ENCODE measurements at places on chromosomes 13 and 19.

GRCh38 chr13:105991622-105992277, 543.7 kb downstream of the EFNB2 start:
- DNase-seq = no peak
- H3K36me3 ChIP-seq = no peaks in the 10 kb centered on the region
- H3K4me1 ChIP-seq = no peaks in the 10 kb centered on the region
- H3K4me3 ChIP-seq = no peak overlapping the region
- peaks cover 2% of the 10 kb centered on the region for H3K27me3 ChIP-seq
- H3K27ac ChIP-seq = no peak overlapping the region

- H3K4me3 ChIP-seq = no peak overlapping the region
- H3K27ac ChIP-seq = peak overlapping the region; percentile 90
- H3K36me3 ChIP-seq = no peaks in the 10 kb centered on the region
- no peaks in the 10 kb centered on the region for H3K27me3 ChIP-seq
- DNase-seq = no peak
Measured at GRCh38 chr13:44268980-44269379, 104.6 kb upstream of the SERP2 start.

DNA sequence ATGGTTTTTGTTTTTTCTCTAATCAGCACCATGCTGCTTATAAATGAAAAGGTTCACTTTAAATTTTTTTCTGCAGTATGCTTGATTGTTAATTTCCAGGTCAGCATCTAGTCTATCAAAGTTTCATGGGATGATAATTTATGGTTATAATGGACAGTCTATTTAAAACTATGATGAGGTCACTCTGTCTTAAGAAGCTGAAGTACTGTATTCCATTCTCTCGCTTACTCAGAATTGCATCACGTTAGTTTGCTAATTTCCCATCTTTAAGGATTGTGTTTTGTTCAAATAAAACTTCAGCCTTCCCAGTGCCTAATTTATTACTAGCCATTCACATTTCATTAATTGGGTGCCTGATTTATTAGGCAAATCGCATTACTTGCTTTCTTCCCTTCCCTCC, 94.3 kb downstream of the GPC6 start:
- no peaks in the 10 kb centered on the region for H3K27me3 ChIP-seq
- H3K4me1 ChIP-seq = no peaks in the 10 kb centered on the region
- H3K36me3 ChIP-seq = no peaks in the 10 kb centered on the region
- H3K4me3 ChIP-seq = no peak overlapping the region

GRCh38 chr13:105595471-105595870, 940.0 kb downstream of the EFNB2 start:
- DNase-seq = no peak
- H3K27me3 ChIP-seq = no peaks in the 10 kb centered on the region
- no peak overlapping the region for H3K4me3 ChIP-seq
- H3K27ac ChIP-seq = no peak overlapping the region
- H3K36me3 ChIP-seq = no peaks in the 10 kb centered on the region

DNA sequence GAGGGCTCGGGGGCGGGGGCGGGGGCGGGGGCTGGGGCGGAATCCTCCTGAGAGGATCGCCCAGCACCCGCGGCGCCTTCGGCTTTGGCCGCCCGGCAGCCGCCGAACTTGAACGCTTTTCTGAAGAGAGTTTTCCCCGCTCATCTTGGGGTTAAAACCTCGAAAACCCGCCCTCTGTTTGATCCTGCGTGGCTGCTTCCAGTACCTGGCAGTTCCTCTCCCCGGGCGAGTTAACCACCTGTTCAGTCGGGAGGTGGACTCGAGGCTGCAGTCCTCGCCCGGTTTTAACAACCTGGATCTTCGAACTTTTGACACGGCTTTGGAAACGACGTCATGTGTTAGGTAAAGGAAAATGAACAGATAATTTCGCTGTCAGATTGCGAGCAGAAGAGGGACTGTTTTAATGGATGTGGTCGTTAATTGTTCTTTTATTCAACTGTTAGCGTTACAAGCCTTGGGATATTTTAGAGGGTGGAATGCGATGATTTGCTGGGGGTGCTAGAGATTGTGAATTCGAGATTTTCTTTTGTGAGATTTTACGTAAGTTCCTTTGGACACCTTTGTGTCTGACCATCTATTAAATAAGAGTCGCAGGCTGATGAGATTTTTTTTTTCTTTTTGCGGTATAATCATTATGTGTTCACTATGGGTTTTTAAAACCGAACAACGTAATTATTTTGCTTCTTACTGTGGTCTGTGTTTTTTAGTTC, 1.0 kb downstream of the FNDC3A start:
- peak overlapping the region; percentile 96 for H3K4me3 ChIP-seq
- H3K36me3 ChIP-seq = no peaks in the 10 kb centered on the region
- peaks cover 27% of the 10 kb centered on the region for H3K4me1 ChIP-seq
- DNase-seq = no peak
- peak overlapping the region; percentile 96 for H3K27ac ChIP-seq
- no peaks in the 10 kb centered on the region for H3K27me3 ChIP-seq

DNA sequence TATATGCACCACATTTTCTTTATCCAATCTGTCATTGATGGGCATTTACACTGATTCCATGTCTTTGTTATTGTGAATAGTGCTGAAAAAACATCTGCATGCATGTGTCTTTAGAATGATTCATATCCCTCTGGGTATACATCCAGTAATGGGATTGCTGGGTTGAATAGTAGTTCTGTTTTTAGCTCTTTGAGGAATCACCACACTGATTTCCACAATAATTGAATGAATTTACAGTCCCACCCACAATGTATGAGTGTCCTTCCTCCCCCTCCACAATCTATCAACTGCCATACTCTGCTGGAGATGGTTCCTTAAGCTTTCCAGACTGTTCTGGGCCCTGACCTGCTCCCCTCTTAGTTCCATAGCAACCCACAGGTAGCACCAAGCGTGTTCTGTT, 667.0 kb downstream of the LIG4 start:
- no peak for DNase-seq
- no peaks in the 10 kb centered on the region for H3K27me3 ChIP-seq
- H3K27ac ChIP-seq = no peak overlapping the region
- no peaks in the 10 kb centered on the region for H3K4me1 ChIP-seq
- H3K36me3 ChIP-seq = no peaks in the 10 kb centered on the region
- H3K4me3 ChIP-seq = no peak overlapping the region

DNA sequence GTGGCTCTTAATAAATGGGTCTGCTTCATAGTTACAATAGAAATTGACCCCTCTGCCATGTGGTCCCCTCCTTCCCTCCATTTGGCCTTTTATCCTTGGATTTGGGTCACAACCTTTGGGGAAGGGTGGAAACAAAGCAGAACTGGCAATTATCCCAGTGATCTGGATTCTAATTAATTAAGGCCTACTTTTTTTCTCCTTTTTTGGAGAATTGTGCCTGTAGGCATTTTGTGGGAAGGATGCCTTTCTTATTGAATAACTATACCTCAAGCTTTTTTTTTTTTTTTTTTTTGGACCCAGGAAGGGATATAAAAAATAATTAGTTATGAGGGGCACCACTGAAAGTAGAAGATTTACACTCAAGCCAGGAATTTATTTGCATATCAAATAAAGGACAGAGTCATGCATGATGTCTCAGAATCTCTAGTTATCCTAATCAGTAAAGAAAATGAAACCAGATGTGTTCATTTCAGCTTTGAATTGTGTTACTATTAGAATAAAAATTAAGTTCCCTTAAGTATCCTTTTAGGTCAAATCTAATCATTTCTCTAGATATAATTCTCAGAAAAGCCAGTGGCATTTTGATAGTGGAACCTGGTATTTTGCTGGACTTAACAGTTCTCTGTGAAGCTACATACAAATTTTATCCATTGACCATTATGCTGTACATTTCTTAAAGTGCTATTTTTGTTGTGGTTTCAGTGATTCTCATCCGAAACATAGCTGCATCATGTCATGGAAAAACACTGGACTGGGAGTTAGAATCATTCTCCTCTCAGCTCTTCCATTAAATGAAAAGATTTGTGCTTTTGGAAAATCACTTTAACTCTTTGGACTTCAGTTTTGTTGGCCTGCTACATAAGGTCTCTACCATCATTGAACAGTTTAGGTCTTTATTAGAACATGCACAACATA, 129.3 kb downstream of the KCNRG start:
- no peaks in the 10 kb centered on the region for H3K4me1 ChIP-seq
- H3K27ac ChIP-seq = no peak overlapping the region
- H3K27me3 ChIP-seq = no peaks in the 10 kb centered on the region
- H3K4me3 ChIP-seq = no peak overlapping the region

DNA sequence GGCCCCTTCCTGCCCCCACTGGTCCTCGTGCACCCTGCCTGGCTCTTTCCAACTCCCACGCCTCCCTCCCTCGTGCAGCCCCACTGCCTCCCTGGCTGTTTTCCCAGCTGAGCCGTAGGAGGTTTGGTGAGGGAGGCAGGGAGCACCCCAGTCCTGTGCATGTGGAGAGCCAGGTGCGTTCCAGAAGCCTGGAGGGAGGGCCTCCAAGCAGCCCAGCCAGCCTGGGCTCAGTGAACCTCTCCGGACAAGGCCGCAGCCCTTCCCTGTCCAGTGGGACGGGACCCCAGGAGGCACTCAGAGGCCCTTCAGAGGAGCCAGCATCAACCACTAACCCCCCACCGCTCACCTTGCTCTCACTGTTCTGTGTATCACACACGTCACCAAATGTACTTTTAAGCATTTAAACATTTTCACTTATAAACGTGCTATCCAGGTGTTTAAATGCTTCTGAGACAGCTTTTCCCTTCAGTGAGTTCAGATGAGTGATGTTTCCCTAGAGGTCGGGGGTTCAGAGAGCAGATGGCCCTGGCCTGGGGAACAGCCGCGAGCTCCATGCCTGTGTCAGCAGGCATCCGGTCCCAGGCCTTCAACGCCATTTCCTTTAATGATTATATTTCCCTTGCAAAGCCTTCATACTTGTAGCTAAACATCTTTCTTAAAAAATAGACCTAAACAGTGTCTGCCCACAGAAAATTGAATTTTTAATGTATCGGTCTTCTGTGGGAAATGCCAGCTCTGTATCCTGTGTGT, 122.6 kb downstream of the ATP11A start:
- no peak overlapping the region for H3K4me3 ChIP-seq
- DNase-seq = no peak
- H3K27me3 ChIP-seq = no peaks in the 10 kb centered on the region

DNA sequence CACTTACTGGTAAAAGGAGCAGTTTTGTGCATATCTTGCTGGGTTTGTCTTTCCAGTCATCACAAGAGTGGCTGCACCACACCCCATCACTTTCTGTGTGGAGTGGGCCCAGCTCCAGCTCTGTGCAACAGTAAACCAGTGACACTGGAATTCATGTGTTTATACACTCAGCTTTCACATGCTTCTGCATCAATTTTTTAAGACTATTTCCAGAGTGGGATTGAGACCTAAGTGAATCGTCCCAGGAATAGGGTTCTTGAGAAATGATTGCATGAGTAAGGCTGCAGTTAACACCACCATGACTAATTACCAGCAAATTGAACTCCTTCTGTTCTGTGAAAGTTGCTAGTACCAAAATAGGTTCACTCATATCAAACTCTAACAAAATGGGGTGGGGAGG, 5.3 kb upstream of the CFAP97D2 start:
- H3K36me3 ChIP-seq = no peaks in the 10 kb centered on the region
- no peak for DNase-seq
- H3K4me1 ChIP-seq = no peaks in the 10 kb centered on the region
- H3K4me3 ChIP-seq = no peak overlapping the region
- peaks cover 7% of the 10 kb centered on the region for H3K27me3 ChIP-seq
